ENCODE measurements at places on chromosomes 4 and X.

DNA sequence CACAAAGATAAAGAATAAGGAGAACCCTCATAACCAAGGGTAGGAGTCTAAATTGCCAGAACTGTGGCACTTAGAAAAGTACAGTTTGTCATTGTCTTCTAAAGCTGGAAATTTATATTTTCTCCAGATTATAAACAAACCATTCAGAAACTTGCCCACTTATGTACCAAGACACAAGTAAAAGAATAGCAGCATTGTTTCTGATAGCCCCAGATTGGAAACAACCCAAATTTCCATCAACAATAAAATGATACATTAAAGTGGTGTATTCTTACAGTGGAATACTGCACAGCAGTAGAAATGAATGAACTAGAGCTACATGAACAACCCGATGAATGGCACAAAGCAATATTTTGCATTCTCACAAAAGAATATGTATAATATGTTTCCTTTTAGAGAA lies 63.1 kb upstream of the PDHA1 start:
- no peak for DNase-seq

DNA sequence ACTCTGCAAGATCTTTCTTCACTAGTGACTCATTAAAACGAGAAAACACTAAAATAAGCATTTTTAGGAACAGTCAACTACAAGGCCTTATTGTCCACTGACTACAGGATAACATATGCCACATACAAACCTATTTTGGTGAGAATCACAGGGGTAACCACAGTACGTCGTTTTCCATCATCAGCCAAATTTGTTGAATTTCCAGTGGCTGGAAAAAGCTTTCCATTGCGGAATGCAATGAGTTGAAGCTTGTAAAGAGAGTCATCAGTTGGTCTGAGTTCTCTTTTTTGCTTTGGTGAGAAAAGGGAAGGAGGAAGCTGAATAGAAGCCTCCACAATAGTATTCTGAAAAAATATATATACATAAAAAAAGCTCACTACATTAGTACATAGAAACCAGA lies 102.4 kb downstream of the ADGRA3 start:
- DNase-seq: no peak

DNA sequence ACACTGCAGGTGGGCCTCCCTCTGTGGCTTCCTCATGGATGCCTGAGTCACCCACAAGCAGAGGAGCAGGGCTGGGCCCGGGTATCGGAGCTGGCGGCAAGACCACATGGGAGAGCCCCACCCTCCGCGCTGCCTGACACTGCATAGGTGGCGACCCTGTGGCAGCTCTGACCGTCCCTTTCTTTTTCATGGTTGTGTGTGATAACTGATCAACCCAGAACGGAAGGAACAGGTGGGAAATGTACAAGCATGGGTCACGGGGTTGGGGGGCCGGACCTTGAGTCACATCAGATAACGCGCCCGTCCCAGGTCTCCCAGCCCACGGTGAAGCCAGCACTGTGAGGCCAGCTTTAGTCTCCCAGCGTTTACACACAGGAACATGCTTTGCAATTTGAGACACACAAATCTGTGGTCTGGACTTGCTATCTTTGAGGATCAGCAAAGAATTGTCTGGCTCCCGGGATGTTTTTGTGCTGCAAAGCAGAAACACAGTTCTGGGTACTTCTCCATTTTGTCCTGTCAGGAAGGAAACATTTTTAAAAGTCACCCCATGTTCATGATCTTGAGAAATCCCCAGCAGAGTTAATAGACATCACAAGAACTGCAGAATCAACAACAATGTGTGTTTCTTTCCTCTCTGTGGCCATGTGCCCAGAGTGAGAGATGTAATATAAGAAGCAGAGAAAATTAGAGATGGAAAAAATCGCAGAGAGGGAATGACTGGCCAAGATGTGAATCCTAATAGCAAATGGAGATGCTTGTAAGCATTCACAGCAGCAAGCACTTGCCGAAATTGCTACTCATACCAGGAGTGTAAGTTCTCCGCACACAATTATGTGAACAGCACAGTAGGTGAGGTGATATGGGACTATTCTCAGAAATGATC lies 70.1 kb upstream of the CBR4 start:
- DNase-seq: no peak

- no peak for DNase-seq
These were observed 97.7 kb upstream of the ACSL4 start for GRCh38 chrX:109830704-109831206.

Data from stimulated activated CD4-positive, alpha-beta T cell treated with anti-CD3 and anti-CD28 coated beads, Interleukin-1b, Interleukin-23, amount 100 ng/mL, for 1 hour (primary cell).